CD4-positive, alpha-beta T cell treated with Interleukin-17A for 1 hour (primary cell): ENCODE measurements at places on chromosomes 1 and 21.

- no peak for DNase-seq
Measured at GRCh38 chr1:176858433-176858916, 306.0 kb downstream of the ASTN1 start.

DNA sequence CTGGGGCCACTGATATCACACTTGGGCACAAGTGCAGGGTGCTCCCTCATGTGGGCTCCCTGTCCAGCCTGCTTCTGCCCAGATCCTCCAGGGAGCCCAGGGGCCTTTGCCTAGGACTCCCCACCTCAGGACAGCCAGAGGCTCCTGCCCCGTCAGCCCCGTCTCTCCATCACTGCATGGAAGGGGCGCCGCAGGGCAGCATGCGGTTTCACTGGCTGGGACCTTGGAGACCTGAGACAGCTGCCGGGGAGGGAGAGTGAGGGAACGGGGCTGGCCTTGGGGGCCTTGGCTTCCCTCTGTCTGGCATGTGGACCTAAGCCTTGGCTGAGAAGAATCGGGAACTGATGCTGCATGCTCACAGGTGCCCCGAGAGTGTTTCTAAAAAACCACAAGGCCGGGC is 46.5 kb downstream of the KCNAB2 start:
- no peak for DNase-seq

- no peak for DNase-seq
Measured at GRCh38 chr1:46757247-46757955, 38.5 kb upstream of the EFCAB14 start.

DNA sequence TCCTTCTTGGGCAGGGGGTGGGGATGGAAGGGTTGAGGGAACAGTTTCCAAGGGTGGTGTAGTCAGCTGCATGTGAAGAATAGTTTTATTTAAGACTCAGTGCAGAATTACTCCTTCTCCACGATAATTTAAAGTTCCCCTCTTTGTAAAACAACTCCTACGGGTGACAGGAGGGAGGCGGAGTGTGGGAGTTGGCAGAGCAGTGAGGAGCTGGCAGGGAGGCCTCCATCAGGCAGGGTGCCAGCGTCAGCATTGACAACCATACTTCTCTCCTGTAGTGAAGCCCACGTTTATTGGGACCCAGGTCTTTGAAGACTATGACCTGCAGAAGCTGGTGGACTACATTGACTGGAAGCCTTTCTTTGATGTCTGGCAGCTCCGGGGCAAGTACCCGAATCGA is 93.8 kb downstream of the MTR start:
- DNase-seq = no peak

- DNase-seq = peak; percentile 71
Measured at GRCh38 chr1:224380003-224380402, 23.3 kb downstream of the CNIH4 start.

- peak; percentile 51 for DNase-seq
Measured at GRCh38 chr1:16048573-16049189, 5.1 kb downstream of the CLCNKB start.

GRCh38 chr1:18316764-18317163 is 164.0 kb upstream of the KLHDC7A start:
- no peak for DNase-seq

GRCh38 chr21:17050156-17050555 is 462.7 kb upstream of the CXADR start:
- DNase-seq = no peak
